ENCODE measurements at places on chromosomes 7 and 10. TPM values are rescaled to one million over a fixed set of nuclear protein-coding genes. Genes with fewer than 3 reads are reported as not detected.
A peak's percentile ranks its signal among the peaks of the same experiment; 100 is the strongest.

EVX1 gene
- total RNA-seq = not detected

MUC12 gene
- total RNA-seq = 1.4 TPM

PRLHR gene
- 0.22 TPM for total RNA-seq

WNT8B gene
- total RNA-seq = 0.10 TPM

DNA sequence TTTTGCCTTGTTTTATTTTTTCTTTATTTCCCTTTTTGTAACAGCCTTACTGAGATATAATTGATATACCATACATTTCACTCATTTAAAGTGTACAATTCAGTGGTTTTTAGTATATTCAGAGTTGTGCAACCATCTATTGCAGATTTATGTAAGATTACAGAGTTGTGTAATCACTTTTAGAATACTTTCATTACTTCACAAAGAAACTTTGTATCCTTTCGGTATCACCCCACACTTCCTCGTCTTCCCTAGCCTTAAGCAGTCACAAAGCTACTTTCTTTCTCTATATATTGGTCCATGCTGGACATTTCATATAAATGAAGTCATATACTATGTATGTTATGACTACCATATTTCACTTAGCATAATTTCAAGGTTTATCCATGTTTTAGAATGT lies 74.6 kb downstream of the ATRNL1 start:
- no peak overlapping the region for H3K4me3 ChIP-seq
- no peaks in the 10 kb centered on the region for H3K4me1 ChIP-seq
- H3K27ac ChIP-seq = no peak overlapping the region
- DNase-seq = no peak

DNA sequence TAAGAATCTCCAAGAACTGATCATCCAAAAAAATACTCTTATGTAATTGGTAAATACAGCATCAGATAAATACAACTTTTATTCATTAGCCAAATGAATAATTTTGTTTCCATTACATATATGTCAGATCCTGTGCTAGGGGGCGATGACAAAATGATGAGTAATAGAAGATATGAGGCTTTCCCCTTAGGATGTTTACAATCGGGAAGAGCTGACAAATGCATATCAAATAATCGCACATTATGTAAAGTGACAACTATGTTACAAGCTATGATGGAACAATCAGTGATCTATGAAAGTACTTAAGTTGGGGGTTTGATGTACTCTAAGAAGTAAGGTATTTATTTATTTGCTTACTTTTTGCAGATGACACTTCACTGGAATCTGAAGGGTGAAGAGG lies 465.6 kb upstream of the VSTM2A start:
- H3K27ac ChIP-seq = no peak overlapping the region
- DNase-seq = no peak
- H3K27me3 ChIP-seq = no peaks in the 10 kb centered on the region
- no peaks in the 10 kb centered on the region for H3K4me1 ChIP-seq
- H3K36me3 ChIP-seq = no peaks in the 10 kb centered on the region
- H3K4me3 ChIP-seq = no peak overlapping the region

- H3K36me3 ChIP-seq = no peaks in the 10 kb centered on the region
- no peaks in the 10 kb centered on the region for H3K4me1 ChIP-seq
- no peak for DNase-seq
- H3K4me3 ChIP-seq = no peak overlapping the region
- H3K27me3 ChIP-seq = no peaks in the 10 kb centered on the region
- H3K27ac ChIP-seq = no peak overlapping the region
These were observed 21.6 kb upstream of the OTUD1 start for GRCh38 chr10:23417254-23417653.

DNA sequence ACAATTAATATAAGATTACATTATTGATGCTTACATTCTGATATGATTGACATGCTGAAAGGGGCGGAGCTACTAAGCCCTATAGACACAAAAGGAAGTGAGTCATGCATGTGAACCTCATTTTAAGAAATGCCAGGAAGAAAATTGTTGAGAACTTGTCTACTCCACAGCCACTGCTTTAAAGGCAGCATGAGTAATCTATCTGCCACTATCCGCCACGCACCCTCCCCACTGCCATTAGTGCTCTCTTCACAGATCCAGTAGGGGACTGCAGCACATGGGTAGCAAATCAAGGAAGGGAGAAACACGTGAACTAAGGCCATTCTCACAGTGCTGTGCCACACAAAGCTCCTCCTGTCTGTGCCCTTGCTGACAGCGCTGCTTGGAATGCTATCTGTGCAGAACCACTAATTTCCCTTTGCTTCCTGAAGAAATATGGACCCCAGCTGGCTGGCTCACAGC lies 524.8 kb downstream of the GRM8 start:
- DNase-seq = no peak
- no peaks in the 10 kb centered on the region for H3K36me3 ChIP-seq
- no peak overlapping the region for H3K27ac ChIP-seq

DNA sequence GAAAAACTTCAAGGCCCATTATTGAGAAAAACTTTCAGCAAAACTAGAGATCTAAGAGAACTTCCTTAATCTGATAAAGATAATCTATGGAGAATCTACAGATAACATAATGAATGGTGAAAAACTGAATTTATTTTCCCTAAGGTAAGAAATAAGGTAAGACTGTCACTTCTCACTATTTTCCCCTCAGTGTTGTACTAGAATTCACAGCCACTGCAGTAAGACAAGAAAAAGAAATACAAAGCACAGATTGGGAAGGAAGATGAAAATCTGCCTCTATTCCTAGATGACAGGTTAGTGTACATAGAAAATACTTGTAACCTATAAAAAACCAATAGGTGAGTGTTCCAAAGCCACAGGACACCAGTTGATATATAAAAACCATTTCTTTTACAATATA lies 220.7 kb upstream of the SHH start:
- H3K27me3 ChIP-seq = no peaks in the 10 kb centered on the region
- no peak for DNase-seq
- no peak overlapping the region for H3K27ac ChIP-seq

- H3K27ac ChIP-seq = no peak overlapping the region
- no peak overlapping the region for H3K4me3 ChIP-seq
- H3K36me3 ChIP-seq = no peaks in the 10 kb centered on the region
- DNase-seq = peak; percentile 70
These were observed 48.1 kb downstream of the PDLIM1 start for GRCh38 chr10:95242581-95243317.

GRCh38 chr10:78460204-78460603 lies 426.5 kb downstream of the RPS24 start:
- peaks cover 17% of the 10 kb centered on the region for H3K4me1 ChIP-seq
- no peaks in the 10 kb centered on the region for H3K36me3 ChIP-seq

- H3K27ac ChIP-seq = no peak overlapping the region
- no peaks in the 10 kb centered on the region for H3K36me3 ChIP-seq
- no peak overlapping the region for H3K4me3 ChIP-seq
- DNase-seq = no peak
These were observed 7.5 kb upstream of the SH2D4B start for GRCh38 chr10:80530251-80530650.

DNA sequence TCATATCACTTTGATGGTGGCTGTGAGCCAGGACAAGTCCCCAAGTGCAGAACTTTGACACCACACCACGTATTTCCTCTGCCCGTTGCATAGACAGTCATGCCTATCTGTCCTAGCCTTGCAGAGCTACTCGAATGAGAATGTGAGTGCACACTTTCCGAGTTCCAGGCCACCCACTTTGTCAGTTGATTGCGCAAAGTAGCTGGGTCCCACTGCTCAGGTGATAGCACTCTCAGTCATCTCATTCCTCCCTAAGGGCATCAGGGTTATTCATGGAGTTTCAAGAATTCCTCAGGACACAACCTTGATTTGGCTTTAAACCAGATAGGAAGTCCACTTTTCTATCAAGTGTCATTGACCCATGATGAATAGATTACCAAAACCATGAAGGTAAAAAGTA lies 19.3 kb downstream of the LSM5 start:
- DNase-seq = no peak
- H3K27ac ChIP-seq = no peak overlapping the region
- no peaks in the 10 kb centered on the region for H3K36me3 ChIP-seq
- H3K4me1 ChIP-seq = no peaks in the 10 kb centered on the region
- no peak overlapping the region for H3K4me3 ChIP-seq
- H3K27me3 ChIP-seq = no peaks in the 10 kb centered on the region

DNA sequence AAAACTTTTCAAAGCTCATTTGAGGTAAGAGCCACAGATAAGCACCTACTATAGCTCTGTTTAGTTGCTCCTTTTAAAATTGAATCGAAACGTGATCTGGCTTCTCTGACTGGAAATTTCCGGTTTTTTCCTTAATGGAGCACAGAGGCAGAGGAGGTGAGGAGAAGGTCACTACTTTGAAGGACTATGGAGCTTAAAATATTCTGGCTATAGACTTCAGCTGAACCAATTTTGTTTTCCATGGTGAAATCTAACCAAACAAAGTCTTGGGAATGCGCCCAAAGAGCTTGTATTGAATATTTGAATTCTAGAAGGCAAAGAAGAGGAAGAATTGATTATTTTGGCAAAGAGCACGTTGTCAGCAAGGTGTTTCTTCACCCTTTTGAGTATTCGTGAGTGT lies 711.1 kb downstream of the SUGCT start:
- H3K27ac ChIP-seq = no peak overlapping the region
- no peaks in the 10 kb centered on the region for H3K4me1 ChIP-seq
- H3K27me3 ChIP-seq = no peaks in the 10 kb centered on the region
- H3K4me3 ChIP-seq = no peak overlapping the region
- DNase-seq = no peak

GRCh38 chr7:147547252-147547897 lies 1043.2 kb upstream of the C7orf33 start:
- no peaks in the 10 kb centered on the region for H3K4me1 ChIP-seq
- H3K36me3 ChIP-seq = no peaks in the 10 kb centered on the region
- no peak overlapping the region for H3K27ac ChIP-seq
- no peak overlapping the region for H3K4me3 ChIP-seq
- H3K27me3 ChIP-seq = no peaks in the 10 kb centered on the region
- DNase-seq = no peak

- no peak overlapping the region for H3K27ac ChIP-seq
- peaks cover 7% of the 10 kb centered on the region for H3K4me1 ChIP-seq
- H3K27me3 ChIP-seq = no peaks in the 10 kb centered on the region
- no peaks in the 10 kb centered on the region for H3K36me3 ChIP-seq
These were observed 204.6 kb downstream of the GLRX3 start for GRCh38 chr10:130340816-130341215.

GRCh38 chr10:18005781-18006456 lies 54.2 kb downstream of the SLC39A12 start:
- H3K4me3 ChIP-seq = no peak overlapping the region
- H3K27ac ChIP-seq = peak overlapping the region; percentile 16
- no peaks in the 10 kb centered on the region for H3K36me3 ChIP-seq
- H3K4me1 ChIP-seq = peaks cover 3% of the 10 kb centered on the region
- DNase-seq = peak; percentile 82
- H3K27me3 ChIP-seq = no peaks in the 10 kb centered on the region

- H3K4me3 ChIP-seq = no peak overlapping the region
- no peaks in the 10 kb centered on the region for H3K36me3 ChIP-seq
- H3K4me1 ChIP-seq = no peaks in the 10 kb centered on the region
- H3K27me3 ChIP-seq = no peaks in the 10 kb centered on the region
- no peak overlapping the region for H3K27ac ChIP-seq
These were observed 114.9 kb upstream of the FAM3C start for GRCh38 chr7:121510858-121511482.

- H3K36me3 ChIP-seq = peaks cover 23% of the 10 kb centered on the region
- no peak overlapping the region for H3K4me3 ChIP-seq
- peaks cover 27% of the 10 kb centered on the region for H3K4me1 ChIP-seq
- no peak overlapping the region for H3K27ac ChIP-seq
These were observed 7.9 kb downstream of the GTF2I start for GRCh38 chr7:74665296-74665938.

Data from spinal cord (tissue), 10 donors.